ENCODE measurements at places on chromosomes 4 and X.

- DNase-seq = no peak
These were observed 62.7 kb downstream of the SHROOM2 start for GRCh38 chrX:9848718-9849479.

DNA sequence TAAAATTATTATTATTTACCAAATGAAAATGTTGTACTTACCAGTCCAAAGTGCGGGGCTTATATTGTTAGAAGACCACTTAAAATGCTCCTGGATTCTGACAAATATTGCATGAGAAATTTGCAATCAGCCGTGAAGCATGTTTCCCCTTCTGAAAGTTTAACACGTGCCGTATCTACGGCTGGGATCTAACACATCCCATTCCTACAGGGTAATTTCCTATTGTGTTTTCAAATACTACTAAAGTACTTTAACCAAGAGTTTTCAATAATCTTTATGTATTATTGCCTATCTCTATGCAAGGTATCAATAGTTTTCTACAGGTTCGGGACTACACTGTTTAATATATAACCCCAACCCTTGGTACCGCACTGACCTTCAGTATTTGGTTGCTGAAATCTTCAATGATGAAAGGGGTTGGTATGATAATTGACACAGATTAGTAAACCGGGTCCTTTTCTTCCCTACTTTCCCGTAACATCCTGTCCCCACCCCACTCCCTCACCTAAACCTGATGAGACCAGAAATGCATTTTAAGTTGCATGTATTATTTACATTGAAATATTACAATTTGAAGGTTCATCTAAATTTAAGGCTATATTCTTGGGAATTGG is 795 bp upstream of the BRWD3 start:
- DNase-seq = peak; percentile 24

DNA sequence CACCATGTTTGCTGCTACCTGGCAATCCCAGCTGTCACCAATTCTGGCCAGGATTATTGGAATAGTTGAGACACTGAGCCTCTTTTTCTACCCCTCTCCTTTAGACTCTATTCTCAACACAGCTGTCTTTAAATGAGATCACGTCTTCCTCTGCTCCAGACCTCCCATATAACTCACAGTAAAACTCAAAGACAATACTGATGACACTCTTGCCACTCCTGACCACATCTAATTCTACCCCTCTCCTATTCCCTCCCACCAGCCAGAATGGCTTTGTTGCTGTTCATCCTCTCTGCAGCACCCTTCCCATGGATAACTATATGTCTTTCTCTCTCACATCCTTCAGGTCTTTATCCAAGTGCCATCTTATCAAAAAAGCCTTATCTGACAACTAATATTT is 188.6 kb upstream of the IL15 start:
- DNase-seq = no peak

DNA sequence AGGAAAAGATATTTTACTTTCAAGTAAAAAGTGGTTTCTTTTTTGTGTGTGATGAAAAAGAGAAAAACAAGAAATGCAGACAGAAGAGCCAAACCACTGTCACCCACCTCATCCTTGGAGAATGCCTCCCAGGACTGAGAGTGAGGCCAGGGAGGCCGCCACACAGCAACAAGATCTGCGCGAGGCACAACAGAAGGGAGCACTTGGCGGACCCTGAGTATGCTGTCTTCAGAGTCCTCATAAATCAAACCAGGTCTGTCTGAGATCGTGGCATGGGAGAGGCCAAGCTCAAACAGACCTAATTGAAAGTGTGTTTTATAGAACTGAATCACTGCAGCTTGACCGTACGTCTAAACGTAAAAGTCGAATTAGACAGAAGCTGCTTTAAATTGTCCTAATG is 134.3 kb upstream of the VCX2 start:
- DNase-seq = no peak

DNA sequence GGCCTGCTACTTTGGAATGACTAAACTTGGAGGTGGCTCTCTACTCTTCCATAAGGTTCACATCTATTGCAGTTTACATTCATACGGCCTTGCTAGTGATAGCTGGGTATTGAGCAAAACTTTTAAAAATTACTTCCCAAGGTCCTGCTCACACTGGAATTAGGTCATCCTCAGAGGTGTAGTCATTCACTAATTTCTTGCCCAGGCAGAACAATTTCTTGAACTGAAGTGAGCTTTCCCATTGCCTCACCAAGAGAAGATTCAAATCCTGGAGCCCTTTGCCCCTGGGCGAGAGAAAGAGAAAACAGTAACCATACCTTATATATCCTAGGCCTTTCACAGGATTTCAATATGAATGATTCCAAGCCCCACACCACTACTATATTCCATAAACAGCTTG is 109.2 kb downstream of the GUCY2F start:
- no peak for DNase-seq

DNA sequence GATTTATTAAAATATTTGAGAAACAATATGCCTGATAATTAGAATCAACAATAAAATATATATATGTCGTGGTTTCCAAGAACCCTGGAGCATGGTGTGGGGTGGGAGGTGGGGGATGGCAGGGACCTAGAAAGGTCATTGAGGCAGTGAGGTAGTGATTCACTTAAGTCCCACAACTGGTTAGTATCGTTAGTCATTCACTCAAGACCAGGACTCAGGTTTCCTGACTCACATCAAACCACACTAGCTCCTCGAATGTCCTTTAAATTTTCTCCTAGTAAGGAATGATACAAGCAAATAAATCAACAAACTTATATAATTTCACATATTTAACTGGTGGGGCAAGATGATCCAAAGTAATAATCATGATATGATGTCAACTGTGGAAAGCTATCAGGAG is 158.8 kb upstream of the AADAT start:
- DNase-seq = no peak

GRCh38 chrX:3230496-3230895 is 116.0 kb downstream of the MXRA5 start:
- DNase-seq = no peak

DNA sequence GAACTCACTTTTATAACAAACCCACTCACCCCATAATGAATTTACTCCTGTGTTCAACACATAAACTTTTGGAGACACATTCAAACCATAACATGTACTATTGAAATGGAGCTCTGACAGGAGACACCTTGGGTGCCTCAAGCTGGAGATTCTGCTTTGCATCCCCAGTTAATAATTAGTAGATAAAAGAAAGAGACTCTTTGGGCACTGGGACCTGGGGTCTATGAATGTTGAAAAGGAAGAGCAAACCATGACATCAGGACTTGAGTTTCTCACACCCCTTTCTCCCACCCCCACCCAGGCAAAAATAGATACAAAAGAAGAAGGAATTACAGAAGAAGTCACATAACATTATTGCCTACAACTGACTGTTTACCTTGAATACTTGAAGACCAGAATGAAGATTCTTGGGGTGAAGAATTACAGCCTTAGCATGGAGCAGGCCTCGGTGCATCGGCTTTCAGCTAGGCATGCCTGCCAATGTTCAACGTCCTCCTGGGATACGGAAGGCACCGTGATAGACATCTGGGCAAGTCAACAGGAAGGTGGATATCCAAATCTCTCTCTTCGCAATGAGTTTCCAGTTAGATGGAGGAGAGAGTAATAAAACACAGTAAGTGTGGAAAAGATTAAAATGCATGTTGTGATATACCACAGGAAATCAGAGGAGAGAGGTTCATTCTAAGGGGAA is 316.0 kb downstream of the TRIML1 start:
- no peak for DNase-seq

- DNase-seq = no peak
These were observed 50.5 kb upstream of the NDST3 start for GRCh38 chr4:117983541-117984365.

GRCh38 chr4:23932901-23933308 is 43.1 kb upstream of the PPARGC1A start:
- no peak for DNase-seq

- peak; percentile 79 for DNase-seq
These were observed 14.1 kb downstream of the ZNF157 start for GRCh38 chrX:47384502-47384901.

- DNase-seq = no peak
These were observed 1668.7 kb upstream of the PCDH7 start for GRCh38 chr4:29051381-29051965.

DNA sequence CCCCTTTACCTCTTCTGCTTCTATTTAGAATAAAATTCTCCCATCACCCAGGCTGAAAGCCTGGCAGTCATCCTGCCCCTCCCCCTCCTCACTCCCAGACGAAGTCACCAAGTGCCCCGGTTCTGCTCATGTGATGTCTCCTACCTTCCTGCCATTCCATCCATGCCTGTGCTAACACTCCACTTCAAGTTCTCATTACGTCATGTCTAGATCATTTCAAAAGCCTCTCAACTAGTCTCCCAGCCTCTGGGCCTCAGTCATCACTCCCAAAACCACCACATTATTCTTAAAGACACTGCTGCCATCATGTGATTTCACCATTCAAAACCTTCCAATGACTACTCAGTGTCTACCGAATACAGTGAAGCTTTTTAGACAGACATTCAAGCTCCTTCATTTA is 17.2 kb upstream of the HOPX start:
- no peak for DNase-seq

- no peak for DNase-seq
These were observed 1353.4 kb downstream of the PCDH7 start for GRCh38 chr4:32073542-32073941.

DNA sequence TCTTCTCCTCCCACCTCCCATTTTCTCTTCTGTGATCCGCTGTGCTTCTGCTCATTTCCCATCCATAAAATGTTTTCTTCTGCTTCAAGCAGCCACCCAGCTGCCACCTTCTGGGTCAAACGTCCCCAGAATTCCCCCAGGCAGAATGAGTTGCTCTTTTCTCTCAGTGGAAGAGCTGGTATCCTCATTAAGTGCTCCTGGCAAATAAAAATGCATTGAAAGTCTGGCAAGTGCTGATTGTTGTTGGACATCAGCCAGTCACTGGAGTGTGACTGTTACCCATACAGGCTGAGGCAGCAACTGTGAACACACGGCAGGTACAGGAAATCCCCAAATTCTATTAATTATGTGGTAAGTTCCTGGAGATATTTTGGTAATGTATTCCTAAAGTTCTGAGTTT is 52.6 kb downstream of the LIMCH1 start:
- DNase-seq = peak; percentile 75

DNA sequence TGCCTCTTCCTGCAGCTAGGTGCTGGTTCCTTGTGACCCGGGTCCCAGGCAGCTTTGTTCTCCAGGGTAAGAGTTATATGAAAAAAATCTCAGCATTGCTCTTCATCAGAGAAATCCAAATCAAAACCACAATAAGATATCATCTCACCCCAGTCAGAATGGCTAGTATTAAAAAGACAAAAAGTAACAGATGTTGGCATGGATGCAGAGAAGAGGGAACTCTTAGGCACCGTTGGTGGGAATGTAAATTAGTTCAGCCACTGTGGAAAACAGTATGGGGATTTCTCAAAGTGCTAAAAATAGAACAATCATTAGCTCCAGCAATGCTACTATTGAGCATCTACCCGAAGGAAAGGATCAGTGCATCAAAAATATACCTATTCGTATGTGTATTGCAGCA is 61.5 kb downstream of the SORCS2 start:
- DNase-seq = no peak

- peak; percentile 29 for DNase-seq
These were observed 27.1 kb upstream of the NSUN7 start for GRCh38 chr4:40722576-40723161.

GRCh38 chrX:149371986-149372385 is 133.1 kb downstream of the IDS start:
- DNase-seq = no peak

- peak; percentile 78 for DNase-seq
These were observed 29.2 kb downstream of the PRRG1 start for GRCh38 chrX:37378404-37378803.

DNA sequence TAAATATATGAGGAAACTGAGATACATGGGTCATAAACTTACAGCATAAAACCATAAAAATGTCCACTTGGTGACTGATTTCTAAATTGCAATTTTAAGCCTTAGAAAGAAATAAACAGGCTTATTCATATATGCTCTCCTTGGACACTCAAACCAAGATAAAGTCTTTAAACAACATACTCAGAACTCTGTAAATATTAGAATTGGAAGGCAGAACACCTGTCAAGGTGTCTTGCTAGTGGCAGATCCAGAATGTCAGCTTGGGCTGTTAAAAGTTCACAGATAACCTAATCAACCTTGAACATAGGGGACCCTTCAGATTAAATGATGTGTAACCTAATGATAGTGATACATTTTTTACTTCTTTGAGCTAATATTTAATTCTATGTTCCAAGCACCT is 208.1 kb upstream of the ARSJ start:
- DNase-seq = no peak

- DNase-seq = peak; percentile 56
These were observed 1.2 kb downstream of the AKAP17A start for GRCh38 chrX:1592470-1593142.

GRCh38 chrX:80430826-80431504 is 10.7 kb downstream of the TENT5D start:
- no peak for DNase-seq

DNA sequence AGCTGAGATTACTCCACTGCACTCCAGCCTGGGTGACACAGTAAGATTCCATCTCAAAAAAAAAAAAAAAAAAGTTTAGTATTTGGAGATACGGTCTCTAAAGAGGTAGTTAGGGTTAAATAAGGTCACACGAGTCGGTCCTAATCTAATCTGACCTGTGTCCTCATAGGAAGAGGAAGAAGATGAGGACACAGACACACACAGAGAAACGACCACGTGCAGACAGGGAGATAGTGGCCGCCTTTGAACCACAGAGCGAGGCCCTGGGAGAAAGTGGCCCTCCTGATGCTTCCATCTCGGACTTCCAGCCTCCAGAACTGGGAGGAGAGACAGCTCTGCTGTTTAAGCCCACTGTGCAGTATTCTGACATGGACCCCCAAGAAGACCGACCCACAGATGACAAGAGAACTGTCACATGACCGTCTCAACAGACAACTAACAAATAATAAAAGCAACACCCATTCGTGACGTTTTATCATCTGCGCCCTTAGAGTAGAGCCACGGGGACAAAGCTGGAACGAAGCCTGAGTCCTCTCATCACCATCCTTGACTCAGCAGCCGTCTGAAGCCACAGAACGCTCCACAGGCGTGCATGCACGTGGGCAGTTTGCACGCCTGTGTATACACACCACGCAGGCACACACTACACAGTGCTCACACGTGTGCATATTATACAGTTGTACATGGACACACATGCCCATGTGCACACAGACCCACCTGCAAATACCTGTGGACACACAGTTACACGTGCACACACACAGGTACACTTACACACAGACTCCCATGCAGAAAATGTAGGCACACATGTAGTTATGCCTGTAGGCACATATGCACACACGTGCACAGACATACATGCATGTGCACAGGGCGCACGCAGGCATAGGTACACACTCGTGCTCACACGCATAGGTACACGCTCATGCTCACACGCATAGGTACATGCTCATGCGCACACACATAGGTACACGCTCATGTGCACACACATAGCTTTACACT is 51.7 kb downstream of the FAM53A start:
- no peak for DNase-seq

GRCh38 chr4:56055027-56055977 is 106.6 kb downstream of the CEP135 start:
- no peak for DNase-seq

GRCh38 chr4:145414841-145415240 is 66.8 kb upstream of the SMAD1 start:
- DNase-seq = no peak

GRCh38 chr4:53706422-53707032 is 115.2 kb upstream of the LNX1 start:
- DNase-seq = peak; percentile 68

- peak; percentile 89 for DNase-seq
These were observed at the start of gene SEC24B for GRCh38 chr4:109433205-109434006. TSS of gene SEC24B (plus strand) at chr4:109433815. CDS start at chr4:109433870, 55 bp downstream.

GRCh38 chr4:47736146-47736545 is 101.7 kb downstream of the CORIN start:
- no peak for DNase-seq

GRCh38 chr4:15910155-15910940 is 28.2 kb downstream of the FGFBP1 start:
- DNase-seq = no peak

Measured in dermis blood vessel endothelial cell (primary cell).